ENCODE measurements at places on chromosomes 2 and 18.

DNA sequence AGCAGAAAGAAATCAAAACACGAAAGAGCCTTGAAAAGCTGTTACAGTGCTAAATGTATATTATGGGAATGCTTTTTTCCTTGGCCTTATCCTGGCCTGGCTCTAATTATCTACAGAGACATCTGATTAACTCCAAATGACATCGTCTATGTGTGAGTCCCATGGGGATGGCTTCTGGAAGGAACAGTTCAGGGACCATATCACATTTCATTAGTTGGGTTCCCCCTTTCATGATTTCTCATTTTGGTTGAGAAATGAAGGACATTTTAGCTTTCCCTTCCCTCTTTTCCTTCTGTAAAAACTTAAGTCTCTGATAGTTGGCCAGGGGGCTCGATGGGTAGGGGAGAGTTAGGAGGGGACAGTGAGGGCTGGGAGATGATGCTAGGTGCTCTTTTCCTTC lies 116.7 kb downstream of the PRKCE start:
- DNase-seq: no peak

DNA sequence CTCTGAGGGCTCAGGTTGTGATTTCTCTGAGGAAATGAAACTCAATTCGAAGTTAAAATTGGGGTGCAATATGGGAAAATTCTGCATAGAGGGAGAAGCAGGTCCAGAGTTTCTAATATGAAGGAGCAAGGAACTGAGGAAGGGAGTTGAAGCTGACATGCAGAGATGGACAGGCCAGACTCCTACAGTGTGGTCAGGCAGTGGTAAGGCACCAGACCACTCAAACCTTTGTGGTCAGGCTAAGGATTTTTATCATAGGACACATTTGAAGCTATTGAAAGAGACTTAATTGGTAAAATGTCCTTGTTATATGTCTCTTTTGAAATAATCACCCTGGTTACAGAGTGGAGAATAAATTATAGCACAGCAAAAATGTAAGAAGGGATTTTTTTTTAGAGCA lies 1074.8 kb upstream of the CDH2 start:
- no peak for DNase-seq

- DNase-seq: no peak
Measured at GRCh38 chr2:221337957-221338685, 234.0 kb downstream of the EPHA4 start.

GRCh38 chr2:239009589-239009961 lies 161.7 kb downstream of the TWIST2 start:
- DNase-seq: no peak

DNA sequence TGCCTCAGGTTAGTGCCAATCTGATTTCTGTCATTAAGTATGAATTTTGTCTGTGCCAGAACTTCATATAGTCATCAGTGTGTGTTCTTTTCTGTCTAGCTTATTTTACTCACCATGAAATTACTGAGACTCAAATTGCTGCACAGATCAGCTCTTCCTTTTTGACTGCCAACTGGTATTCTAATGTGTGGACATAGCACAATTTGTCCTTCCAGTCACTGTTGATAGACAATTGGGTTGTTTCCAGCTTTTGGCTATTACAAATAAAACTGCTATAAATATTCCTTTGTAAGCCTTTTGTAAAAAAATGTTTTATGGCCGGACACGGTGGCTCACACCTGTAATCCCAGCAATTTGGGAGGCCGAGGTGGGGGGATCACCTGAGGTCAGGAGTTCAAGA lies 7.7 kb downstream of the SH3YL1 start:
- no peak for DNase-seq

DNA sequence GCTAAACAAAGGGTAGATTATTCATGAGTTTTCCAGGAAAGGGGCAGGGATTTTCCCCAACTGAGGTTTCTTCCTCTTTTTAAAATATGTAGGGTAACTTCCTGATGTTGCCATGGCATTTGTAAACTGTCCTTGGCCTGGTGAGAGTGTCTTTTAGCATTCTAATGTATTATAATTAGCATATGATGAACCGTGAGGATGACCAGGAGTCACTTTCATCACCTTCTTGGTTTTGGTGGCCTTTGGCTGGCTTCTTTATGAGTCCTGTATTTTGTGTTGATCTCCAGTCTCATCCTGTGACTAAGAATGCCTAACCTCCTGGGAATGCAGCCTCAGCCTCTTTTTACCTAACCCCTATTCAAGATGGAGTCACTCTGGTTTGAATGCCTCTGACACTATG lies 391.0 kb upstream of the LINC00305 start:
- DNase-seq: no peak

GRCh38 chr2:159185401-159186130 lies 100.9 kb downstream of the WDSUB1 start:
- DNase-seq: no peak

DNA sequence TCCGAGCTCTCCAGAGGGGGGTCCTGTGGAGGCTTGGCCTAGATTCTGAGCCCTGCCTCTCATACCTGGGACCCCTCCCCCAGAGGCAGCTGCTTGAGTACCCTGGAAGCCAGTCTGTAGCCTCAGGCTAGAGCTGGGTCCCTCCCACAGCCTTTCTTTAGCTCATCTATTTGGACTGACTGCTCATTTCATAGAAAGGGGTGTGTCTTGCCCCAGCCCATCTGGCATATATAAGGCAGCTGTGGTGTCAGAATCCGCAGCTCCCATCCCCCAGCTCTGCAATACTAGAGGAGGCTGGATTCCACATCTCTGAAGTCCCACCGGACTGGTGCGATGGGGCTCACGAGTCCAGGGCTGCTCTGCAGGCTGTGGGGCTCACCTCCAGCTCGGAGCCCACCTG lies 26.1 kb downstream of the MPHOSPH10 start:
- no peak for DNase-seq

DNA sequence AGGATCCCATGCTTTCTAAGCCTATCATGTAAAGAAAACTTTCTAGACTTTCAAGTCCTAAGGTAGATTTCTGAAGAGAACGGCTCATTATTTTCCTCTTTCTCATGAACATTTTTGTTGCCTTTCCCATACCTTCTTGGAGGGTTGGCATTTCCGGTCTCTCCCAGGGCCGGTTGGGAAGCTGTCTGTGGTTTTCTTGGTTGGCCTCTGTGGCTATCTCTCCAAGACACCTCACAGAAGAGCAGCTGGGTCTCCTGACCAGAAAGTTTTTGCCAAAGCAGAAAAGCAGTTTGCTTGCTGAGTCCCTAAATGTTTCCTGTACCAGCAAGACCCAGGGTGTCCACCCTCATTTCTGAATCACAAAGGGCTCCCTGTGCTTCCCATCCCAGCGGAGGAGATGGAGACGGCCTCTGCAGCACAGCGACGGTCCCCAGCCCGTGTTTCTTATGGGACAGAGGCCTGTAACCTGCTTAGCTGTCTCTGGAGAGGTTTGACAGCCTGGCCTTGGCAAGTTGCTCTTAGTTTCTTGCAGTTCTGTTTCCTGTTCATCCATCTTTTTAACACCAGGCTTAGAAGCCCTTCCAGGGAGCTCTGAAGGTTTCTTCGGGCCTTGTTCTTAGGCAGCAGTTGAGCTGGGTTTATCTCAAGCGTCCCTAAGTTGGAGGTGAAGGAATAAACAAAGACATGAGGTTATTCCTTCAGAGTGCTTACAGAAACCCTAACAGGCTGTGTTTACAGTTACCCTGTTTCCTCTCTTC lies 39.8 kb downstream of the GREB1 start:
- no peak for DNase-seq

DNA sequence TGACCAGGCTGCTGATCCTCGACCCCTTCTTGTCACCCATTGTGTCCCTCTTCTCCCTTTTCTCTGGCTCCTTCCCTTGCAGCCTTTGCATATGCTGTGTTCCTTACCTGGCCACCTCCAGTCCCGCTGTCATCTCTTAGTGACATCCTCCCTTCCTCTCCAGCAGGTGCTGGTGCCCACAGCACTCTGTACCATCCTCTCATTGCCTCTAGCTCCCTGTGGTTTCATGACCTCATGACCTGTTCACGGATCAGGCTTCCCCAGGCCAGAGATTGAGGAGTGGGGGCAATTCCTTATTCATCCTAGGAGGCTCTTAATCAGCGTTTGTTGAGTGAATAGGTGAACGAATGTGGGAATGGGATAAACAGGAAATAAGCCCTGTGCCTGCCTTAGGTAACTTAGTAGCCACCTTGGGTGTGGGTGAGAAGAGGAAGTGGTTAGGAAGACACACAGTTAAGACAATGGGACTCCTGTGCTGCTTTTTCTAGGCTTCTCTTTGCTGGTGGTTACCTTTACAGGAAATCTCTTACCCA lies 35.5 kb downstream of the ITGA6 start:
- DNase-seq: no peak

- no peak for DNase-seq
Measured at GRCh38 chr18:1244397-1245122, 339.9 kb downstream of the ADCYAP1 start.

DNA sequence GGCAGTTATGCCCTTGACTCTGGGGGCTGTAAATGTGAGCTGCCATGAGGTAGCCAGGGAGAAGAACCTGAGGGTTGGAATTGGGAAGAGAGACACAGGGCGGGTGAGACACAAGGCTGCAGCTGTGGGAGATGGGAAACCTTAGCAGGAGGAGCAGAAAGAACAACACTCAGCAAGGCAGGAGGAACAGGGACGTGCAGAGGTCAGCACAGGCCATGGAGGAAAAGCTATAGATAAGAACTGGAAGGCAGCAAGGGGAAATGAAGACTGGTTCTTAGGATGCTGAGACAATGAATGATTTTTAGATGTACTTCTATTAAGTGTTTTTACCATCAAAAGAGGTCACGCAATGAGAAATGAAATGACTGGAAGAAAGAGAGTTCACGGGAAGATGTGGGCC lies 80.2 kb downstream of the USP40 start:
- DNase-seq: no peak

DNA sequence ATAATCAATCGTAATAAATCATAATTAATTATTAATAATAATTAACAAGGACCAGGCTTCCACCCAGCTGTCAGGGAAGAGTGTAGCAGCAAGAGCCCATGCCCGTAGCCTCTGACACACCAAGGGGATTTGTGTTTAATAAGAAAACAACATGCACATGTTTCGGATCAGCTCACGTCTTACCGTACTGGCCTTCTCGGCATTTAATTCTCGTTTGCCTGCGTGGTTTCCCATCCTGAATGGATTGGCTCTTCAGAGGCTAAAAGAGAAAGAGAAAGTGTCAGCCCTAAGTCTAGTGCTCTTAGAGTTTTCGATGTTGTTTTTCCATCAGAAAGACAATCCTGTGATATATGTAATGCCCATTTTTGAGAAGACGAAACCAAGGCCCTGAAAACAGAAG lies 27.6 kb downstream of the MBP start:
- DNase-seq: no peak

DNA sequence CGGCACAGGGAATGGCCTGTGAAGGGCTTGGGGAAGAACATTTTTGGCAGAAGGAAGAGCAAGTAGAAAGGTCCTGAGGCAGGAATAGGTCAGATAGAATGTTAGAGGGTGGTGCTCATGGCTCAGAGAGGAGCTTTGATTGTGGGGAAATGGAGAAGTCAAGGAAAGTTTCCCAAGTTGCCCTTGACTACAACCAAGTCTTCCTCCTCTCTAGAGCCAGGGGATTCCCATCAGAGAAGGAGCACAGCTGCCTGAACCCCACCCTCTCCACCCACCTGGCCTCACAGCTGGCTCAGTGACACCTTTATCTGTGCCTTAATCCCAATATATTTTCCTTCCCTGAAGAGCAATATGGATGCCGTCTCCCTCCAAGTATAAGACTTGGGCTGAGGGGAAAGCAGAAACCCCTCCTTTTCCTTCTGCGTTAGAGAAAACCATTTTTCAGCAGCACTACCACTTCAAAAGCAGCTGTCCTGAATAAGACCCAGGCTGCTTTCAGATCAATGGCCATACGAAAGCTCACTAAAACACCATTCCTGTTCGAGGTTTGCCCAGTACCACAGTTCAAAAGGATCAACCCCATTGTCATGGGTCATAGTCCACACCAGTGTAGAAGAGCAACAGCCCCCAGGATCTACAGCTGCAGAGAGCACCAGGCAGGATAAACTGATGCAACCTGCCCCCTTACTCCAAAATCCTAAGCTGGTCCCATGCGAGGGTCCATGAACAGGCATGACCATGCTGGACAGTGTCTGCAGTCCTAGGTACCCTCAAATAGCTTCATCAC lies 199.6 kb downstream of the AFF3 start:
- DNase-seq: no peak

DNA sequence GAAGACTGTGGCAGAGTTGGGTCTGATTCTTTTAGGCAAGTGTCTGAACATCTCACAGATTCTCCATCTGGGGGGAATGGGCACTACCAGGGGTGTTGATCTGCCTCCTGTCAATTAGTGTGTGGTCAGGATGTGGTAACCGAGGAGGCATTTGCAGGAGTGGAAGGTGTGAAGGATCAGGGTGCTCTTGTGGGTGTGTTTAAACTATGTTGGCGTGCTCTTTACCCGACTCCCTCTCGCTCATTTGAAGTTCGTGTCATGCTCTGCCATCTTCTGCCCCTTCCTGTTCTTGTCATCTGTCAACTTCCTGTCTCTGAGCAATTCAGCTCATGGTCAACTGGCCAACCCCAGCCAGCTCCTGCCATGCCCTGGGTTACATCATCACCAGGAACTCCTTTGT lies 107.9 kb downstream of the RTN4 start:
- DNase-seq: no peak

DNA sequence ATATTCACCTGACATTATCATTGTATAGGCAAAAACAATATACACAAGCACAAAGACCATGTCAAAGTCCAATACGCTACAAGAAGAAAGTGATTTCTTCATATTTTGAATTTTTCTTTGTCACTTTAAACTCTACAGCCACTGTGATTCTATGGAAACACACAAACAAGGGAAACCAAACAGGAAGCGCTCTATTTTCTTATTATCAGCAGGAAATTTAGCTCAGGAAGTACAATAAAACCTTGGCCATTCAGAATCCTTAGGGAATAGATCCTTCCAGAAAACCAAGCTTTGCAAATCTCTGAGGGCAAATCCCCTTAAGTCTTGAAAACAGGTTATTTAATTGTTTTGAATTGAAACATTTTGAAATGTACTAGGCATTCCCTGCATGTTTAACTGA lies 336.2 kb downstream of the EPHA4 start:
- DNase-seq: no peak

- DNase-seq: no peak
Measured at GRCh38 chr2:53939656-53940055, 31.1 kb downstream of the PSME4 start.

All from prostate gland (tissue), 2 donors.